ENCODE measurements at places on chromosomes 13 and 19. TPM values are rescaled to one million over a fixed set of nuclear protein-coding genes. Genes with fewer than 3 reads are reported as not detected.

DNA sequence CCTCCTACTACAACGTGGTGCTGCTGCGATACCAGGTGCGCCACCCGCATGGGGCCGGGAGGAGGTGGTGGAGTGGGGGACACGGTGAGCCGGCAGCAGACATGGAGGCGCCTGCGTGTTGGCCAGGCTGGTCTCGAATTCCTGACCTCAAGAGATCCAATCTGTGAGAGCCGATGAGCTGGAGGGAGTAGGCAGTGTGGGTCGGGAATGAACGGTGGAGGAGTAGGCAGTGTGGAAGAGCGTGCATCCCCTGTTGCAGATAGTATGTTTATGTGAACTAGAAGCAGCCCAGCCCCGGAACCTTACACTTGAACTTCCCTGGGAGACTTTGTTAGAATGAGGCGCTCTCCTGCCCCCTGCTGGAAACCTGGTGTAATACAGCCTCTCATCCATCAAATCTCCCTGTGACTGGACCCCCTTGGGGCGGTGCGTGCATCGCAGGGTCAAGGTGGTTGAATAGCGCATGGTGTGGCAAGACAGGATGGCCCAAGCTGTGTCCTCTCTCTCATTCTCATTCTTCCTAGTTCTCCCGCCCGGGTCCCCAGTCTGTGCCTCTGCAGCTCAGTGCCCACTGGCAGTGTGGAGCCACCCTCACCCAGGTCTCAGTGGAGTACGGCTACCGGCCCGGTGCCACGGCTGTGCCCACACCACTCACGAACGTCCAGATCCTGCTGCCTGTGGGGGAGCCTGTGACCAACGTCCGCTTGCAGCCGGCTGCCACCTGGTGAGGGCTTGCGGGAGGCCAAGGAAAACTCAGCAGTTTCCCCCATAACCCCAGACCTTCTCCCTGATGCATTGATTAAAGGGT, 10.5 kb upstream of the B3GNT3 start:
- peak; percentile 91 for DNase-seq

GRCh38 chr19:11123114-11123513, 32.5 kb downstream of the SPC24 start:
- DNase-seq: no peak

DNA sequence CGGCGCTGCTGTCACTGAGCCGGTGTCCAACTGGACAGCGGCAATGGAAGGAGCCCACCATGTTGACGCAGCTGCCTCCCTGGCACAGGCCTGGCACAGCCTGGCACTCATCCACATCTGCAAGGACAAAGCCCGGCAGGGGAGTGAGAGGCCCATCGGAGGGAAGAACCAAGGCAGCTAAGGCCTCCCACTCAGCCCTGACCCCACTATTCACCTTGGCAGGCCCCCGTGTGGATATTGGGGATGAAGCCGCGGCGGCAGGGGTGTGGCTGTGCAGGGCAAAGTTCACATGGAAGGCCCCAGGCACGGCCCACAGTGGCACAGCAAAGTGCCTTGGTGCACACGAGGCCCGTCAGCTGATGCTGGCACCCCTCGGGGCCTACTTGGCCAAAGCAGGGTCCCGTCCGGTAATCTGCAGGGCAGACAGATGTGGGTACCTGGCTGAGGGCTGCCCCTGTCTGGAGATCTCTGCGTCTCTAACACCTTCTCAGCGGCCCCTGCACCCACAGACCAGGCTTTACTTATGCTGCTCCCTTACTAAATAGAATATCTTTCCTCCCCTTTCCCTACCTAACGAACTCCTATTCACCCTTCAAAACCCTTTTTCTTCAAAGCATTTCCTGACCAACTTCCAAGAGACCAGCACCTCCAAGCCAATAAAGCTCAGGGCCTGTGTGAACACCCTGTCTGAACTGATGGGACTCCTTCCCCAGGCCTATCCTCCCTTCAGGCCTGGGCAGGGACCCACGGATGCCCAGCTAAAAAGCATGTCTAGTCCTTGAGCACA, 7.5 kb downstream of the FBN3 start:
- DNase-seq: no peak

- no peak for DNase-seq
Measured at GRCh38 chr13:49749848-49750247, 42.6 kb downstream of the KPNA3 start.

DNA sequence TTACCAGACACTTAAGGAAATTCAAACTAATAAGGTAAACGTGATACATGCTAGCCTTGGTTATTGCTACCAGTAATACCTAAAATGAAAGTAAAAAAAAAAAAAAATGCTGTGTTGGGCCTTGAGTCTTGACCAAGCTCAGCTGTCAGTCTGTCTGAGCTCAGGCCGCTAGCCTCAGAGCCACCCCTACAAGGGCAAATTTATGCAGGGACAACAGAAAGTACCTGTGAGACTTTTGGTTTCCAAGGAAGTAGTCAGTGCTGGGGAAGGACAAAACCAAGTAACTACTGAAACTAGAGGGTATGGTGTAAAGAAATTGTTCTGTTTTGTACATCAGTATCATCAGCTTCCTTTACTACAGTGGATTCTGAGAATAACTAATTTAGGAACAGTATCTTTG, 134.3 kb upstream of the SLITRK5 start:
- DNase-seq: no peak

GRCh38 chr19:18919900-18920214, 342 bp downstream of the DDX49 start:
- no peak for DNase-seq

DNA sequence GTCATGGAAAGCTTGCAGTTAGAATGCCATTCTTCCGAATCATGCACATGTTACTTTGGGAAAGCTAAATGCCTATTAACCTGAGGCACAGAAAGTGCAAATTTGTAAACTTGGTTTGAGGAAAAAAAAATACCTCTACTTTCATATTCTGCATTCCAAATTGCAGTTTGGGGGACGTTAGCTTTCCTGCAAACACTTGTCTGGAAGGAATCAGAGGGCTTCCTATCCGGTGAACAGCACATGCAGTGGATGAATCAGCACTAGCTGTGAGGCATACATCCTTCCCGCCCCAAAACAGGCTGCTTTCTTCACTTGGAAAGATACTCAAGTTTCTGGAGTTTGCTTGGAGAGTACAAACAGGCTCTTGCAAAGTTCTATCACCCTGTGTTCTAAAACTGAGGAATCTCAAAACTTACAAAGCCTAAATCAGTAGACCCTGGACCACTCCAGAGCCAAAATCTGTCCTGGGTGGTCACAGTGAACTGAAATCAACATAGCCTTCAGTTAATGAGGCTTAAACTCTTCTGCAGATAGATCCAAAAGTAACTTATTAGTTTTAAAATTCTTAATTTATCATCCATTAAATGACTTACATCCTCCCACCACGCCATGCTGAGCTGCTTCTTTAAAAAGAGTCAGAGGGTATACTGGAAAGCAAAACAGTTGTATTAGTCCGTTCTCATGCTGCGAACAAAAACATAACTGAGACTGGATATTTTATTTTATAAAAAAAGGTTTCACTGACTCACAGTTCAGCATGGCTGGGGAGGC, 802.3 kb upstream of the ARGLU1 start:
- DNase-seq: no peak

GRCh38 chr13:71877256-71877653, 10.3 kb upstream of the DACH1 start:
- DNase-seq: no peak

- no peak for DNase-seq
Measured at GRCh38 chr13:113585896-113586295, 1.3 kb downstream of the TFDP1 start.

- peak; percentile 95 for DNase-seq
Measured at GRCh38 chr19:4534836-4535658, at the start of gene PLIN5. Gene PLIN5 (minus strand): TSS chr19:4535224. CDS start chr19:4534074, 1,150 bp downstream.

- no peak for DNase-seq
Measured at GRCh38 chr19:6239871-6240676, 39.7 kb downstream of the MLLT1 start.

DNA sequence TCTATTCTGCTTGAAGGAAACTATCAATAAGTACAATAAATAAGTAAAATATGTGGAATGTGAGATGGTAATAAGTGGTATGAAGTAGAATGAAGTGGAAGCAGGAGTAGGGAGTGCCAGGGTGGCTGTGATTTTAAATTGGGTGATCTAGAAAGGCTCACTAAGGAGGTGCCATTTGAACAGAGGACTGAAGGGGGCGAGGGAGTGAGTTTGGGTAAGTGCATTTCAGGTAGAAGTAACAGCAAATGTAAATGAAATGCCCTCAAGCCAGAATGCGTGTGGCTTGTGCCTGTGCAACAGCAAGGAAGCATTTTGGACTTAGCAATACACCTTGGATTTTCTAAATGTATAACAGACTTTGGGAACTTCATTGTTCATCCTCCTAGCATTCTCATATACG, 77.1 kb downstream of the CCNA1 start:
- DNase-seq: no peak

DNA sequence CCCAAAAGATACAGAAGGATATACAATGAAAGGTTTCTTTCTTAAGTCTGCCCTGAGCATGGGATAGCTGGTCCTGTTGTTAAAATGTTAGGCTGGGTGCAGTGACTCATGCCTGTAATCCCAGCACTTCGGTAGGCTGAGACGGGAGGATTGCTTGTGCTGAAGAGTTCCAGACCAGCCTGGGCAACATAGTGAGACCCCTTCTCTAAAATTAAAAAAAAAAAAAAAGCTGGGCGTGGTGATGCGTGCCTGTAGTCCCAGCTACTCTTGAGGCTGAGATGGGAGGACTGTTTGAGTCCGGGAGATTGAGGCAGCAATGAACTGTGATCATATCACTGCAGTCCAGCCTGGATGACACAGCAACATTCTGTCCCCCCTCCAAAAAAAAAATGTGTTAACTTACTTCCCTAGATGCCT, 52.5 kb upstream of the SHKBP1 start:
- DNase-seq: no peak

DNA sequence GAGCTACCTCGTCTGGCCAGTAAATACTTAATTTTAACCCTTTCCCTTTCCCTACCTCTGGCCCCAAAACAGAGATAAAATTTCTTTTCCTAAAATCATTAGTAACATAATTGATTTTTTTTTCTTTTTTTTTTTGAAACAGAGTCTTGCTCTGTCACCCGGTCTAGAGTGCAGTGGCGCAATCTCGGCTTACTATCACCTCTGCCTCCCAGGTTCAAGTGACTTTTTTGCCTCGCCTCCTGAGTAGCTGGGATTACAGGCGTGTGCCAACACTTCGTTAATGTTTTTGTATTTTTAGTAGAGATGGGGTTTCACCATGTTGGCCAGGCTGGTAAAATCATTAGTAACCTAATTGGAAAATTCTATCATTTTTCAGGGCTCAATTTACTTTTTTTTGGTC, 10.4 kb upstream of the TRIM13 start:
- no peak for DNase-seq

DNA sequence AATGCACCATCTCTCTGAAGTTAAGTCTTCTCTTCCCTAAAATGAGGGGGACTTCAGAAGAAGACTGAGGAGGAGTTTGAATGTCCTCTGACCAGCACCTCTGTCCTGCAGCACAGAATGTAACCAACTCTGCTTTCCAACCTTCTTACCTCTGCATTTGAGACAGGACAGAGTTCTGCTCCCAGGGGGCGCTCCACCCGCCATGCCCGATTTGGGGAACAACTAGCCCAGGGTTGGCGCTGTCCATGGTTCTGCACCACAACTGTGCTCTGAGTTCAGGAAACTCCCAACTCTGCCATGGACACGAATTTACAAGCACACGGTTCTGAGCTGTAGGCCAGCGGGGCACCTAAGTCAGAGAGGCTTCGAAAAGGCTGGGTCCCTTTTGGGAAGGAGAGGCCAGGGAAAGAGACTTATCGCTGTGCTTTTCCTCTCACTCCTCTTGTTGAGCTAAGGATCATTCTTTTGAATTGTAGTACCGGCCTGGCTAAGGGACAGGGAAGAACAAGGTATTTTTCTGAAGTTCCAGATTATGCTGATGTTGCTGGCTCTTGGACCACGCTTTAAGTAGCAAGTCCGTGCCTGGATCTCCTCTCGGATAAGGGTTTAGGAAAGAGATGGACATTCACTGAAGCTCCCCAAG, 22.2 kb downstream of the SIGLEC5 start:
- DNase-seq: peak; percentile 84

- DNase-seq: no peak
Measured at GRCh38 chr19:34229721-34230120, 24.6 kb upstream of the GARRE1 start.

DNA sequence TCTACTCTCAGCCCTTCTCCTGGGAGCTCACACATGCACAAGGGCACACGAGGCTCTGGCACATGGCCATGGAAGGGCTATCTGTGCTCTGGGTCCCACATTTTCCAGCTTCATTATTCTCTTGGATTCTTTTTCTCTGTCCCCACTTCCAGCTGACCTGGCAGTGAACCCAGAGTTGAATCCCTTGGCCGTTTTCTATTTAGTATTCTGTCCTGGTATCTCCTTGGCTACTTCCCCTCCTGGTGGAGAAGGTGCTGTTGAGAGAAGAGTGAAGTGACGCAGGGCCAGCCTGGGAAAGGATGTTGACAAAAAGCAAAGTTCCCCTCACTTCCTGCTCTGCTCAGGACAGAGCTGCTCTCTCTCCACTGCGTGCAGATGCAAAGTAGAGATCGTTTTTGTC, 303.1 kb downstream of the IRS2 start:
- no peak for DNase-seq

- no peak for DNase-seq
Measured at GRCh38 chr19:58474291-58474996, 1.7 kb upstream of the ZNF446 start.

- DNase-seq: no peak
Measured at GRCh38 chr13:100608906-100609305, 20.3 kb upstream of the GGACT start.

DNA sequence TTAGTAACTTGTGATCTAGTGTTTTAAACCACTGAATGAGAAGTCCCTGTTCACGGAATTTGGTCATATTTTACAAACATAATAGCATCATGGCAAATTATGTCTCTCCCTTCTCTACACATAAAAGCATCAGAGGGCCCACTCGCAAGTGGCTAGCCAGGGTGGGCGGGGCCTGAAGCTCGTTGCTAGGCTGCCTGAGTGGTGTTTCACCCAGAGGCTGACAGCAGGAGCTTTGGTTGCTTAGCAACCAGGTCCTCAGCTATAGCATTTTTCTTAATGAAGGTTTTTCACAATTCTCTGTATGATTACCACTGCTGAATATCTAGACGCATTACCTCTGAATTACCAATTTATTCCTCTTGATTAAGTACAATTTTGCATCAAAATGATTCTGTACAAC, 126.5 kb downstream of the NALCN start:
- peak; percentile 74 for DNase-seq

YJEFN3 gene
- total RNA-seq: 3.7 TPM

FFAR1 gene
- total RNA-seq: not detected

ADPRHL1 gene
- total RNA-seq: 1.5 TPM

UNC13A gene
- 2.2 TPM for total RNA-seq

P2RY11 gene
- total RNA-seq: 17.3 TPM

SCN1B gene
- 24.1 TPM for total RNA-seq

MYO16 gene
- total RNA-seq: 0.22 TPM

GJB6 gene
- total RNA-seq: not detected
